Mucosa of descending colon (tissue), 3 donors: ENCODE measurements at places on chromosomes 5 and 9. TPM values are rescaled to one million over a fixed set of nuclear protein-coding genes. Genes with fewer than 3 reads are reported as not detected.
A peak's percentile ranks its signal among the peaks of the same experiment; 100 is the strongest.

GRCh38 chr5:173729079-173729765 is 112.8 kb upstream of the BOD1 start:
- no peak for DNase-seq

- DNase-seq = no peak
These were observed 99.4 kb downstream of the DRD1 start for GRCh38 chr5:175344331-175345195.

DNA sequence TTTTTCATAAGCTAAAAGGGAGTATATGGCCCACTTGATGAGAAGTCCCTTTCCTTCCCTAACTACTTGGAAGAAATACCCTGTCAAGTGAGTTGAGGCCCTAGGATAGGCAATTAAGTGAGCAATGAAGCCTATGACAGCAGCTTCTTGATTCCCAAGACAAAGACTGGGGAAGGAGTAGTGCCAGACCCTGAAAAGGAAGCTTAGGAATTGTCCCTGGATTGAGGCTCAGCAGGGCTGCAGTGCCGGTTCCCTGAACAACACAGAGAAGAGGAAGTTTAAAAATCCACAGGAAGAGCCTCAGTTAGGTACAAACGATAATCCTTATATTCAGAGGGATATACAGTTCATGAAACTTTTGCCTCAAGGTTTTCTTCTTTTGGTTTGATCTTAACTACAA is 61.8 kb upstream of the RAD23B start:
- DNase-seq = no peak

The LAMC3 gene
- 0.58 TPM for total RNA-seq

The SMIM33 gene
- total RNA-seq = 2.8 TPM

The NEUROG1 gene
- not detected for total RNA-seq

The PKN3 gene
- 4.9 TPM for total RNA-seq

DNA sequence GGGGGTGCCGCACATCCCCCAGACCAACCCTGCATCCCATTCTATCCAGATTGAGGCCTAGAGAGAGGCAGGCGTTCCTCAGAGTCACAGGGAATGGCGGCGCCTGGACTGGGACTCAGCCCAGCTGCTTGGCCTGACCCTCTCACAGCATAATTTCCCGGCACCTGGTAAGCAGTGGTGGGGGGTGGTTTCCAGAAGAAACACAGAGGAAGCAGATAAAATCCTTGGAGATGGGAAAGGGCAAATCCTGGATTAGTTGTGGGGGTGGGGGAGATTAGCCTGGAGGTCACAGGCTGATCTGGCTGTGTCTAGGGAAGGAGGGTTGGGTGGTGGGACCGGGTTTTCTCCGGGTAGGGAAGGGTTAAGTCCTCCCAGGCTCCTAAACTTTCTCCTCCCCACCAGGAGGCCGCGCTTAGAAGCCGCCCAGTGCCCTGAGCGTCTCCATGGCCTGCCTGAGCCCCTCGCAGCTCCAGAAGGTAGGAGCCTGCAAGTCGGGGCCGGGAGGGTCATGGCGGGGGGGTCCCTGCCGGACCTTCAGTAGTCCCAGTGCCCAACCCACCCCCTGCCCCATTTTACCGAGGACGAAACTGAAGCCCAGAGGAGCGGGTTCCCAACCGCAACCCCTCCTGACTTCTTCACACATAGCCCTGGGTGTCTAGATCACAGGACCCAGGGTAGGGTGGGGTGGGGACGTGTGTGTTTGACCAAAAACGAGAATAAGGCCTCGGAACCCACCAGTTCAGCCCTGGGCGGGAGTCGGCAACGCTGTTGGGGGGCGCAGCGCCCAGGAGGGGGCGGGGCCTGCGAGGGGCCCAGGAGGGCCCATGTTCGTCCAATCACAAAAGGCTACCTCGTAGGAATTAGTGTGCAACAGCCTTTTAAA is 1.3 kb downstream of the PHYHD1 start:
- DNase-seq = peak; percentile 51
